ENCODE measurements at places on chromosomes 5 and 9.

- no peak for DNase-seq
These were observed 9.7 kb upstream of the PPIC start for GRCh38 chr5:123046222-123046621.

DNA sequence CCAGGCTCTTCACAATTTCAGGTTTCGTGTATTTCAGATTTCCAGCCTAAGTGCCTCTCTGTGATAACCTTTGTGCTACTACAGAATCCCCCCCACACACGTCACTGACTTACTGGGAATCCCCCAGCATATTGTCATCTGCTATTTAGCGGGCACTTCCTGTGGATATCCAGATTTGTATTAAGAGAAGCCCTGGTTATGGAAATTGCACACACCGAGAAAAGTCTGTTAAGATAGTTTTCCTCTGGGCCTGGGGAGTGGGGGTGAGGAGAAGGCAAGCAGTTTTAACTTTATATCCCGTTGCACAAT is 269.9 kb downstream of the MED10 start:
- DNase-seq: no peak

DNA sequence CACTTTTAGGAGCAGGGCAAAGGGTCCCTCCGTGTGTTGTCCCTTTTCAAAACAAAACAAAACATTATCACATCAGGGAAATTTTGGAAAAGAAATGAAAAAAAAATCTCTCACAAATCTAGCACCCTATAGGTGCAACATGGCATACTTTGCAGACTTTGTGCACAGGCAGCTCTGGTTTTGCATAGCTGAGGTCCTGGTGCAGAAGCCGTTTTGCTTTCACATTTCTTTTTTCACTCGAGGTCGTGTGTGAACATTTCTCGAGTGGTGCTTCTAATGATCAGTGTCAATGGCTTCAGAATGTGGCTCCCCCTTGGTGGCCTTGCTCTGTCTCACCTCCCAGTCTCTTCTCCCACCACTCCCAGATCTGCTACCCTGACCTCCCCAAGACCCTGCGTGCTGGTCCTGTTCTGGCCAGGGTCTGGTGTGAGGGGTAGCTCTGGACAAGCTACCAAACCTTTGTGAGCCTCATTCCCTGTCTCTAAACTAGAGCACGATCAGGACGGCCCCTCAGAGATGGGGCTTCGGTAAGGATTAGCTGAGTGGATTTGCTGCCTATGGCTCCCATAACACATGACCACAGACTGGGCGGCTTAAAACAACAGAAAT is 258.0 kb downstream of the NSG2 start:
- DNase-seq: no peak

DNA sequence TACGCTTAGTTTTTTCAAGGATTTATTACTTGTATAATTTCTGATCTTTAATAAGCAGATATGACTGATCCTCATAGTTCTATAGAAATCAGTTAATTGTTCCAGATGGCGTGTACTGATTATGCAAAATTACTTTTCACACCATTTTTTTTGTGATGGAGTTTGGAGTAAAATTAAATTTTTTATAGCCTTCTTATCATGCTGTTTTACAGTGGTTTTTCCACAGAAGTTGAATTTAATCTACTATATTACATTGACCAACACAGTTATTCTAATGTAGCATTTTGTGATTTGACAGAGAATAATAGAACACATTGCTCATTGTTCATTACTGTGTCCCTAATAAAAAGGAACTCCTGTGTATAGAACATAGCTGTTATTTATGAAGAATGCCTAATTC is 111.1 kb downstream of the MVB12B start:
- DNase-seq: no peak

GRCh38 chr5:122192497-122193496 is 63.5 kb downstream of the ZNF474 start:
- peak; percentile 88 for DNase-seq

- no peak for DNase-seq
These were observed 17.0 kb upstream of the NTNG2 start for GRCh38 chr9:132144708-132145365.

DNA sequence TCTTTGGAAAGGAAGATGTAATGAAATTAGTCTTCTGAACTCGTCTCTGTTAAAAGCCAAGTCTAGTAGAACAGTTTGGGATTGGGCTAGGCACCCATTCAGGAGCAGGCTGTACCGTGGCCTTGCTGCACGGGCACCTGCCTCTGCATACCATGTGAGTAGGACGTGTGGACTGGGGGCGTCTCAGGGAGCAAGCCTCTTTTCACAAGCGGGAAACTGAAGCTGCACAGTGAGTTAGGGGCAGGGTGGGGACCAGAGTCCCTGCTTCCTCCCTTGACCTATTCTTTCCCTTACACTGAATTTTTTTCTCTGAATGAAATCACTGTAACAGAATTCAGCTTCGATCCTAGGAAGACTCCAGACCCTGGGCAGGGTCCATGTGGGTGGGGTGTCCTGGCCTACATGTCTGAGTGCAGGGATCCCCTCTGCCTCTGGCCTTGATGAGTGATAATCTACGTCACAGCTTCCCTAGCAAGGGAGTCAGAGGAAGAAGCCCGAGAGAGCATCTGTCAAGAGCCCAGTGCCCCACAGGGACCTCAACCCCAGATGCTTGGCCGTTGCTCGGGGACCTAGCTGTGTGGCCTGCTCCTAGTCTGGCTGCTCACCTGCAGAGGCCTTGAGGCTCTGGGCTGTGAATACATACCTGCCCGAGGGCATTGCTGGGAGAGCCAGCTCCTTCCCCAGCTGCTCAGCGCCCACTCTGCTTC is 15.1 kb downstream of the PHF2 start:
- no peak for DNase-seq

GRCh38 chr9:120755810-120756434 is 37.3 kb downstream of the FBXW2 start:
- peak; percentile 81 for DNase-seq
